ENCODE measurements at places on chromosomes 12 and 14. TPM values are rescaled to one million over a fixed set of nuclear protein-coding genes. Genes with fewer than 3 reads are reported as not detected.

- no peak for DNase-seq
- no peaks in the 10 kb centered on the region for H3K4me1 ChIP-seq
- H3K27ac ChIP-seq, result peak overlapping the region; percentile 95
- H3K4me3 ChIP-seq, result peak overlapping the region; percentile 75
- H3K36me3 ChIP-seq, result peaks cover 7% of the 10 kb centered on the region
Measured at GRCh38 chr14:24270537-24271133, 762 bp downstream of the RABGGTA start.

- no peaks in the 10 kb centered on the region for H3K4me1 ChIP-seq
- no peaks in the 10 kb centered on the region for H3K27me3 ChIP-seq
- no peak for DNase-seq
- no peak overlapping the region for H3K4me3 ChIP-seq
- no peaks in the 10 kb centered on the region for H3K36me3 ChIP-seq
Measured at GRCh38 chr12:76455582-76456345, 103.8 kb downstream of the OSBPL8 start.

- no peaks in the 10 kb centered on the region for H3K4me1 ChIP-seq
- H3K36me3 ChIP-seq, result no peaks in the 10 kb centered on the region
Measured at GRCh38 chr12:113577464-113578129, 105.9 kb upstream of the LHX5 start.

- H3K4me3 ChIP-seq, result no peak overlapping the region
- H3K4me1 ChIP-seq, result no peaks in the 10 kb centered on the region
- no peak for DNase-seq
- H3K27me3 ChIP-seq, result no peaks in the 10 kb centered on the region
- H3K36me3 ChIP-seq, result no peaks in the 10 kb centered on the region
- no peak overlapping the region for H3K27ac ChIP-seq
Measured at GRCh38 chr12:111304642-111305071, 64.2 kb downstream of the PHETA1 start.

DNA sequence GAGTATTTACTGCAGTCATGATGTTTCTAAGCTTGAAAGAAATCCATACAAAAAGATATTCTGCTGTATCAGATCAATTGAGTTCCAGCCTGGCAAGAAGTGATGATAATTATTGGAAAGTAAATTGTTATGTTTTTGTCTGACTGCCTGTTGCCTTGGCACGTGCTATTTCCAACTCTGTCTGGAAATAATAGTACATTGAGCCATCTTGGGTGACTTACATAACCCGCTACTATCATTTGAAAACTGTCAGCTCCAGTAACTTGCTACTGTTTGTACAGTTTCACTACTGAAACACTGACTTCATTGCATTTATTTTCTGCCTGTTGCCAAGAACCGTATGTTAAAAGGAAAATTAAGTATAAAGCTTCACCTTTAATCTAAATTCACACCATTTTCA, 318.6 kb downstream of the ITPR2 start:
- no peaks in the 10 kb centered on the region for H3K36me3 ChIP-seq
- DNase-seq, result no peak
- no peak overlapping the region for H3K27ac ChIP-seq
- H3K27me3 ChIP-seq, result no peaks in the 10 kb centered on the region
- H3K4me3 ChIP-seq, result no peak overlapping the region

DNA sequence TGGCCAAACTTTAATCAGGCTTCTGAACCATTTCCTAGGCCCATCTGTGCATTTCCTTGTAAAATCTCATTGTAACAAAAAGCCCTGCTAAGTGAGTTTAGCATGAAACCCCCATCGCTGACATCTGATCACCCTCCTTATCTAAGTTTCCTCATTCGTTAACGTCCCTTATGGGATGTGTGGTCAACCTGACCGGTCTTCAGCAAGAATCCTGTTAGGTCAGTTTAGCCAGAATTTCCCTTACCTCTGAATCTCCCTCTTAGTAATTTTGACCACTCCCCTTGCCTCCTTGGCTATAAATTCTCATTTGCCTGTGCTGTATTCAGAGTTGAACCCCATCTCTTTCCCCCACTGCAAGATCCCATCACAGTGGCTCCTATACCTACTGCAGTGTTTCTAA, 239.3 kb downstream of the RMST start:
- no peaks in the 10 kb centered on the region for H3K36me3 ChIP-seq
- H3K27me3 ChIP-seq, result no peaks in the 10 kb centered on the region
- no peak overlapping the region for H3K4me3 ChIP-seq

GRCh38 chr12:58576081-58576480, 344.2 kb downstream of the LRIG3 start:
- no peak for DNase-seq
- H3K27me3 ChIP-seq, result no peaks in the 10 kb centered on the region
- no peak overlapping the region for H3K27ac ChIP-seq
- no peaks in the 10 kb centered on the region for H3K36me3 ChIP-seq
- no peaks in the 10 kb centered on the region for H3K4me1 ChIP-seq
- H3K4me3 ChIP-seq, result no peak overlapping the region

- H3K27me3 ChIP-seq, result no peaks in the 10 kb centered on the region
- H3K27ac ChIP-seq, result no peak overlapping the region
- no peaks in the 10 kb centered on the region for H3K36me3 ChIP-seq
- no peak overlapping the region for H3K4me3 ChIP-seq
- DNase-seq, result no peak
Measured at GRCh38 chr14:99593971-99594841, 9.8 kb downstream of the CCDC85C start.

- H3K27me3 ChIP-seq, result no peaks in the 10 kb centered on the region
- no peaks in the 10 kb centered on the region for H3K4me1 ChIP-seq
- no peak overlapping the region for H3K4me3 ChIP-seq
- DNase-seq, result no peak
Measured at GRCh38 chr12:108282676-108283075, 56.4 kb downstream of the CMKLR1 start.

CPM gene
- 40.3 TPM for total RNA-seq

AHNAK2 gene
- 5.1 TPM for total RNA-seq

NANOG gene
- total RNA-seq, result 0.40 TPM

SLC25A29 gene
- total RNA-seq, result 34.8 TPM
